ENCODE measurements at places on chromosomes 11 and 22.

GRCh38 chr22:49962751-49963646 is 2.4 kb downstream of the PIM3 start:
- DNase-seq, result no peak

- no peak for DNase-seq
These were observed 135.2 kb downstream of the RRAS2 start for GRCh38 chr11:14223636-14224288.

DNA sequence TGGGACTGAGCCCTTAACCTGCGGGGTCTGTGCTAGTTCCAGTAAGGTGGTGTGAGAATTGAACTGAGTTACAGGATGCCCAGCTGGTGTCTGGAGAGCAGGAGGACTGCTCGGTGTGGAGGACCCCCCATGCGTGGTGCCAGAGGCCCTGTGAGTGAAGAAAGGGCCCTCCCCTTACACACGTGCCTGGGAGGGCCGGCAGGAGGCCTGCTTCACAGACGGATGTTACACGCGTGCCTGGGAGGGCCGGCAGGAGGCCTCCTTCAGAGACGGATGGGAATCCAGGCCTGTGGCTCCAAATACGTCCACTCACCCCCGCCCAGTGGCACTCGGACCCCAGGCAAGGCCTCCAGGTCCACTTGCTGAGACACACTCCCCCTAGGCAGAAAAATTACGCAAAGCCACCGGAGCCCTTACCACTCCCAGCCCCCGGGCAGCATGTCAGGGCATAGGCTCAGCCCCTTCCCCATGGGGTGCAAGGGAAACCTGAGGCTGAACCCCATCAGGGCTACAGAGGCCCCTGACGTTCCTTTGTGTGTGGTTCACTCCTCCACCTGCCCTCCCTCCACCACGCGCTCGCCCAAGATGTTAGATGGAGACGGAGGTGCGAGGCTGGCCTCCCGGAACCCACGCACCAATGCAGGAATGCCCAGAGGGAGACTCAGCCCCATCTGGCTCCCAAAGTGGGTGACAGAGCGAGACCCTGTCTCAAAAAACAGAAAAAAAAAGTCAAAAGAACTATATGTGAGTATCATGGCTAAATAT is 227.8 kb downstream of the BRD1 start:
- no peak for DNase-seq

- DNase-seq, result no peak
These were observed 1450.3 kb downstream of the TBC1D22A start for GRCh38 chr22:48212727-48213126.

- DNase-seq, result no peak
These were observed 32.1 kb upstream of the TENM4 start for GRCh38 chr11:79472819-79473529.

Measured in AG10803 (cell line).